ENCODE measurements at places on chromosomes 3 and 15.

GRCh38 chr3:74363346-74363745, 251.1 kb downstream of the CNTN3 start:
- DNase-seq = no peak

- peak; percentile 81 for DNase-seq
These were observed 11.7 kb downstream of the GNB5 start for GRCh38 chr15:52179278-52180195.

DNA sequence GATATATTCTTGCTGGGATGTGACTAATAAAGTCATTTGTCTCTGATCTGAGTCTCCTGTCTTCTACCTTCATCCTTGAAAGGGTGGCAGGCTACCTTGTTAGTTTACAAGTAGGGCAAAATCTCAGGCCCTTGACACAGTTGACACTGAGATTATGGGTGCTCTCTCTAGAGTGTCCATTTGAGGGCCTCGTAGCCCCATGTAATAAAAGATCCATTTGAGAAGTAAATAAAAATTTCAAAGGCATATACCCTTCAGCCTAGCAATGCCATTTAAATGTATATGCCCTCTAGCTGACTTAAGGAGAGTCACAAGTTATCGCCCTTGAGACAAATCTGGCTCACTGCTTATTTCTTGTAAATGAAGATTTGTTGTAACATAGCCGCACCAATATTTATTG, 98.6 kb downstream of the TCF12 start:
- no peak for DNase-seq

DNA sequence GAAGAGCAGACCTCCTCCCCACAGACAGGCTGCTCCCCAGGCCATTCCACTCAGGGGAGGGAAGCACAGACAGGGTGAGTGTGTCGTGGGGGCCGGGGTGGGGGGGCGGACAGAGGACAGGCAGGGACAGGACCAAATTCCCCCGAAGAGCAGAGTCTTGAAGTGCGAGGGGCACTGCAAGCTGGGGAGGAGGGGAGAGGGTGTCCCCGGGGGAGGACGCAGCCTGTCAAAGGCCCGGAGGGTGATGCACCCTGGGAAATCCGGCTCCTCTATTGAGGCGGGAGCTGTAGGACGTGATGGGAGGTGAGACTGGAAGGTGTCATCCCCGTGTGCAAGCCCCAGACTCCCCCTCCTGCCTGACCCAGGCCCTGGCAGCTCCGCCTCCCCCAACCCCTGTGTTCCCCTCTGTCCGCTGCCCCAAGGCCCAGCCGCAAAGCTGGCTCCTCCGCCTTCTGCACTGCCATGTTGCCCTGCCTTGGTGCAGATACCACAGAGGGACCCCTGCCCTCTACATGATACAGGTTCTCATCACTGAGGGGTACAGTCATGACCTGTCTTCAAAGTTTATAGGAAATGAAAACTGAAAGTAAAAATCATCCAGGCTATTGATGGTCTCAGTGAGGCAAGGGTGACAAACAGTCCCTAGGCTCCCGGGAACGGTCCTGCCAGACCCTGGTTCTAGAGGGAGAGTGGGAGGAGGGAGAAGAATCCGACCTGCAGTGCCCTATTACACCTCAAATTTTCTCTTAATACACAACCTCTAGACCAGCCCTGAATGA, 76.3 kb upstream of the IQSEC1 start:
- no peak for DNase-seq

- no peak for DNase-seq
These were observed 4.0 kb downstream of the PSMD6 start for GRCh38 chr3:64019271-64019670.

GRCh38 chr3:3403700-3404099, 224.2 kb upstream of the CRBN start:
- no peak for DNase-seq

GRCh38 chr3:11457135-11457534, 184.9 kb downstream of the ATG7 start:
- DNase-seq = no peak

GRCh38 chr3:99625643-99626416, 12.6 kb upstream of the COL8A1 start:
- DNase-seq = no peak

- no peak for DNase-seq
These were observed 220.9 kb upstream of the CTNNB1 start for GRCh38 chr3:40978442-40978841.

DNA sequence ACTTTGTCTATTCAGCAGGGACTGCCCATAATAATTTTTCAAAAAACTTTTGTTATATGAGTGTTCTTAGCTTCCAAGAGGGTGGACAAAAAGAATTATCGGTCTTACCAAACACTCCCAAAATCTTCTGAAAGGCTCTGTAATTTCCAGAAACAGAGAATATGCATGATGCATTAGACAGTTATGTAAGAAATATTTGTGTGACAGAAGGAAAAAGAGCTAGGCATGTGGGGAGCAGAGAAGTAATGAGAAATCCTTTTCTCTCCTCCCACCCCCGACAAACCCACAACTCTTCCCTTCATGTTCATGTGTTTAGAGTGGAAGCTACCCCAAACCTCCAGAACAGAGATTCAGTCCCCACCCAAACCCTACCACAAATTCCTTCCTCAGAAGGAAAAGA, 86.8 kb downstream of the MYO5A start:
- no peak for DNase-seq

GRCh38 chr3:61803983-61804382, 242.6 kb downstream of the PTPRG start:
- no peak for DNase-seq

DNA sequence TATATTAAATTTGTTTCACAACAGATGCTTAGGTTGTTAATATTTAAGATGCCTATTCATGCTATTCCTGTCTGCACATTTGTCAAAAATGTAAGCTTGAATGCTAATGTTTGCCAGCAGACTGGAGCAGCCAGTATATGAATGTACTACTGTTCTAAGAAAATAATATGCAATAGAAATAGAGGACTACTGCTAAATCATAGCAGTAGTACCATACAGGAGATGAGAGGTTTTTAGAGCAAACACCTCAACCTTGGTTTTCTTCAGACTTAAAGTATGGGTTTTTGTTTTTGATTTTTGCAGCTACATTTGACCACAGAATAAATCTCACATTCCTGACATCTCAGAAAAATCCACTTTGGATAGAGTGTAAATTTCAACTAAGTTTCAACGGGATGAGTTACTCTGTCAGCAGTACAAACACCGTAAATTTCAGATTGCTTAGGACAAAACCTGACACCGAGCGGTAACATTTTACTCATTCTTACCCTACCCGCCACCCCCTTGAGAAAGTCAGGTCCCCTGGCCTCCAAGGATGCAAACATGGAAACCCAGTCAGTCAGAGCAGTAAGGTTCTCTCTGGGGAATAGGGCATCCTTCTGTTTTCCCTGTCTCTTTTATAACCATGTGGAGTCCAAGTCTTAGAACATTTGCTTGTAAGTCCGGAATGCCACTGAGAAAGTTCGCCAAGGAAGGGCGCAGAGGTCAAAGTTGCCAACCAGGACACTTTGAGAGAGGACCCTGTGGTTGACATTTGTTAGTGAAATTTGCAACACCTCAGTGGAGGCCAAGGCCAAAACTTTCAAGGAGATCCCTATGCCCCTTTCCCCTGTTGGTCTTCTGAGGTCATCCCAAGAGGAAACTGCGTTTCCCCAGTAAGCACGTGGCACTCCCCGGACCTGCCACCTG, 17.9 kb upstream of the SATB1 start:
- DNase-seq = no peak

DNA sequence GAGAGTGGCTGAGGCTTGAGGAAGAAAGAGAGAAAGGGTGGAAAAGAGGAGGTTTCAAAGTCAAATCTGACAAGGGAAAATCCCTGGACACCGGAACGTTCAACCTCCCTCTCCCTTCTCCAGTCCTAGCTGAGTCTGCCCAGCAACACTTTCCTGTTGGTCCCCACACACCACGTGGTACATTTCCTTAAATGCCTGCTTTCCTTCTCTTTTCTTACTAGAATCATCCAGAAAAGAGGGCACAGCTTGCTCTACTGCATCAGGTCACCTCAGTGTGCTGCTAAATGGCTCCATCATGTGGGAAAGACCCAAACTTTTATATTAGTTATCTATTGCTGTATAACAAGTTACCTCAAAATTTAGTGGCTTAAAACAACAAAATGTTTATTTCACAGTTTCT, 181.2 kb downstream of the NECTIN3 start:
- DNase-seq = no peak

GRCh38 chr15:95538693-95539092, 791.8 kb upstream of the NR2F2 start:
- DNase-seq = no peak

- DNase-seq = no peak
These were observed 68.0 kb upstream of the IQSEC1 start for GRCh38 chr3:13141183-13141582.

GRCh38 chr3:151135541-151136337, 50.3 kb downstream of the MED12L start:
- no peak for DNase-seq

- DNase-seq = no peak
These were observed 116.0 kb upstream of the PRICKLE2 start for GRCh38 chr3:64341296-64341695.

DNA sequence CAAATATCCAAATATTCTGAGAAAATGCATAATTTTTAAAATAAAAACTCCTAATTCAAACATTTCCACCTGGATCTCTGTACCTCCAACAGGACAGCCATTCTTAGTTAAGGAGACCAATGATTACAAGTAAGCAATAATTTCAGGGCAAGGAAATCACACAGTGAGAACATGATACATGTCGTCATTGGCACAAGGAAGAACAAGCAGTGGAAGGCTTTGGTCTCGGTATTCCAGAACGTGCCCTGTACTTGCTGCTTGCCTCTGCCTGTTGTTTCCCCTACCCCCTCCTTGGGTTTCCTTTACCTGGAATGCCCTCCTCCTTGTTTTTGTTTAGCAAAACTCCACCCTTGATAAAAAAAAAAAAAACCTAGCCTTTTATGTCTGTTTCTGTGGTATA, 72.8 kb downstream of the PPM1L start:
- DNase-seq = no peak

DNA sequence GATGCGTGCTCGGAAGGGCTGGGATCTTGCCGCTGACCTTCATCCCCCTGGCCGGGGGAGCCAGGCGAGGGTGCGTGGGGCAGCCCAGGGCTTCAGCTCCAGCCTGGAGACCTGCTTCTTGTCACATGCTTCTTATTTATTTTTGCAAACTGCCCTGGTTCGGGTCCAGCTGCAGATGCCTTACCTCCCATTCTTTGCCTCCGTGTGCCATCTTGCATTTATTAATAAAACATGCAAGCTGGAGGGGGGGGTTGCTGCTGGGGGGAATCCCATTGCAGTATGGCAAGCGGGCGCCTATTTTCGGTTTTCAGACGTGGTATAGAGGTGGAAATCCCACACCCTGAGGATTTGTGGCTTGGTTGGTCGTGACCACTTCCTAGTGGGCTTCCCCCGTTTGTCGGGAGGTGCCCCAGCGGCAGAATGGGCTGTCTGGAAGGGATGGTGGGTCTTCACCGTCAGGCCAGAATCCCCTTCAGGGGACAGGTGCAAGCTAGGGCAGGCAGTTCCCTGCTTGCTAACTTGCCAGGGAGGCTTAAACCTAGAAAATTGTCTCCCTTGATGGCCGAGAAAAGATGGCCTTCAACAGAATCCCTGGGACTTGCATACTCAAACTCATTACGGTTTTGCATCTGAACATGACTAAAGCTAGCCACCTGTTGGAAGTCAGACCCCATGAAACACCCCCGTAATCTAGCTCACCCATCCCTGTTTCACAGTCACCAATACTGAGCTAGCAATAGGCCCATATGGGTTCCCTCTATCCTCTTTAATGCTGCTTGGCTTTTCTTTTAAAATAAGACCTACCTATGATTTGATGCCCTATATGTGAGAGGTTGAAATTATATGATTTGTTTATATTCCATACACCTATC, 569 bp downstream of the TMEM266 start:
- DNase-seq = no peak

GRCh38 chr15:25739687-25740121, 123.4 kb downstream of the ATP10A start:
- no peak for DNase-seq

DNA sequence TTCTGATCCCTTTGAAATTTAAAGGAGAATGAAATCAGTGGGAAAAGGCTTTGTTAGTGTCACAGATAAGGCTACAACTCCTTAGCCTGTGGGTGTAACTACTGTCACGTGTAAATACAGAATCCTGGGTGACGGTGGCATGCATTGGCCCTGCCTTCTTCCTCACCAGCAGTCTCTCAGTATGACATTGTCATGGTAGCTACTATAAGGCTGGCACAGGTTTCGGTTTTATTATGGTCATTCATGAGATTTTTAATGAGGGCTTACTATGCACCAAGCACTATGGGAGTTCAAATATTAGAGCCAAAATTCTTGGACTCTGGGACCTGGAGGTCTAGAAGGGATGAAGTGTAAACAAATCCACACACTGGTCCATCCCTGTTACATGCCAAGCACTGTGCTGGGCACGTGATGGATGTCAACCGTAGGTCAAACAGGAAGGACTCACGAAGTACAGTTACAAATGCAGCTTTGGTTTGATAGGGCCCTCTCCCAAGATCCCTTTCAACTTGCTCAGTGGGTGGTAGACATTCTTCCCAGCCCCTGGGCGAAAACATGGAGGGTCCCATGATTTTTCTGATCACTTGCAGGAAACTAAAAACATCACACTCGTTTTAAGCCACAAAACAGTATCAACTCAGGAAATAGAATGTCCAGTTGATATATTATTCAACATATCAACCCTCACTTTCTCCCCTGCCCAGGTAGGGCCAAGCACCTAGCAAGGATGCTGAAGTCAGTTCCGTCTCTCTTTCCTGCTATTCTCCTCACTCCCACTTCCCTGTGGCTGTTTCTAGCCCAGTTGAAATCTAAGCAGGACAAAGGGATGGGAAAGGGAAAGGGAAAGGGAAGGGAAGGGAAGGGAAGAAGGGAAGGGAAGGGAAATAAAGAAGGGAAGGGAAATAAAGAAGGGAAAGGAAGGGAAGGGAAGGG, 25.3 kb downstream of the BFSP2 start:
- no peak for DNase-seq

DNA sequence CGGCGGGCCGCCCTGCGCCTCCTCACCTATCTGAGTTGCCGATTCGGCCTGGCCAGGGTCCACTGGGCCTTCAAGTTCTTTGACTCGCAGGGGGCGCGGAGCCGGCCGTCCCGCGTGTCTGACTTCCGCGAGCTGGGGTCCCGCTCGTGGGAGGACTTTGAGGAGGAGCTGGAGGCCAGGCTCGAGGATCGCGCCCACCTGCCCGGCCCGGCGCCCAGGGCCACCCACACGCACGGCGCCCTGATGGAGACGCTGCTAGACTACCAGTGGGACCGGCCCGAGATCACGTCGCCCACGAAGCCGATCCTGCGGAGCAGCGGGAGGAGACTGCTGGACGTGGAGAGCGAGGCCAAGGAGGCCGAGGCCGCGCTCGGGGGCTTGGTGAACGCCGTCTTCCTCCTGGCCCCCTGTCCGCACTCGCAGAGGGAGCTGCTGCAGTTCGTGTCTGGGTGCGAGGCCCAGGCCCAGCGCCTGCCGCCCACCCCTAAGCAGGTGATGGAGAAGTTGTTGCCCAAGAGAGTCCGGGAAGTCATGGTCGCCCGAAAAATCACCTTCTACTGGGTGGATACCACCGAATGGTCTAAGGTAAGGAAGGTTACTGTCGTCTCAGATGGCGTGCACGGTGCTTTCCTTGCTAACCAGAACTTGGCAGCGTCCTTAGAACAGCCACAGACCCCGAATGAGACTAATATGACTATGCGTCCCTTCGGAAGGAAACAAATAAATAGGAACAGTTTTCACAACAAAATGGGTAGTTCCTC, 567 bp downstream of the TICRR start:
- DNase-seq = peak; percentile 1

GRCh38 chr3:50068134-50068533, 20.6 kb upstream of the RBM5 start:
- no peak for DNase-seq
